ENCODE measurements at places on chromosomes 16 and 17.

DNA sequence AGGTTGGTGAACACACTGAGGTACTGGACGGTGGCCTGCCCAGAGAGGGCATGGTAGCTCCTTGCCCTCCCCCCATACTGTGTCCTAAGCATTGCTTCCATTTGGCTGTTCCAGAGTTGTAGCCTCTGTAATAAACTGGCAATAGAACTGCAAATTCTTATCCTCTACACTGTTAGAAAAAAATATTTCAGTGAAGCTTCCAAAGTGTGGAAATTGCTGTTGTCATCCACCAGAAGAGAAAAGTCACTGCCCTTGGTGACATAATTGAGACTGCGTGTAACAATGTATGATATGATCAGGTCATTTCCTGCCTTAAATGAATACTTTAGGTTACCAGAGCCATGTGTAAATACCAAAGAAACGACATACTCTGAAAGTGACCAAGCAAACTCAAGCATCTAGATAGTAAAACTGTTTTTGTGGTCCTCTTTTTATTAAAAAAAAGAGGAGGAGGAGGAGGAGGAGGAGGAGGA is 65.9 kb downstream of the CEP95 start:
- DNase-seq: no peak

DNA sequence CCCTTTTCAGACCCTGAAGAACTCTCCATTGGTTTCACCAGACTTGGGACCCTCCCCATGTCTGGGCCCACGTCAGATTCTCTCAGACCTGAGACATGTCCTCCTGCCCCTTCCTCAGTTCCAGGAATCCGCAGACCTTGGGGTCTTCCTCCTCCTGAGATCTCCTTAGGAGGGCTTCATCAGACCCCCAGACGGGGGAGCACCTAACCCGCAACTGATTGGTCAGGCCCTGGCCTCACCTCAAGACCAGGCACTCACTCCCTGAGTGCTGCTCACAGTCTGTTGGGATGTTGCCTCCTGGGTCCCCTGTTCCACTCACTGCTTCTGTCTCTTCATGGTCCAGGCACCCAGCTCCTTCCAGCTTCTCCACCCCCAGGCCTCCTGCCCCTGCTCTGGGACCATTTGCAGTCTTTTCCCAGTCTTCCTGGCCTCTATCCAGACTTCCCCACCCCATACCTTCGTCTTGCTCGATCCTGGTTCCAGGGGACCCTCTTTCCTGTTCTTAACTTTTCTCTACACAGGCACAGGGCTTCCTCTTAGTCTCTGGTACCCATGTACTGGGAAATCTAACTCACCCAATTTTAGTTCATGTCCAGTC is 1.2 kb downstream of the GID4 start:
- no peak for DNase-seq

DNA sequence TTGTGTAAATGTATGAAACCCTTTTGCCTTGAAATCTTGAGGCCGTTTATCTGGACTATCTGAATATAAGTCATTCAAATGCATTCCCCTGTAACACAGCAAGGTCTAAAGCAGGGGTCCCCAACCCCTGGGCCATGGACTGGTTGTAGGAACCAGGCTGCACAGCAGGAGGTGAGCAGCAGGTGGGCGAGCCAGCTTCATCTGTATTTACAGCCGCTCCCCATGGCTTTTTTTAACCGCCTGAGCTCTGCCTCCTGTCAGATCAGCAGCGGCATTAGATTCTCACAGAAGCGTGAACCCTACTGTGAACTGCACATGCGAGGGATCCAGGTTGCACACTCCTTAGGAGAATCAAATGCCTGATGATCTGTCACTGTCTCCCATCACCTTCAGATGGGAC is 24.1 kb downstream of the DNAH3 start:
- no peak for DNase-seq

- no peak for DNase-seq
Measured at GRCh38 chr17:8155996-8156245, 3.7 kb upstream of the PER1 start.

GRCh38 chr16:635573-636205 is 416 bp downstream of the METTL26 start:
- DNase-seq: no peak

GRCh38 chr16:83389751-83390150 is 418.0 kb upstream of the HSBP1 start:
- DNase-seq: no peak

- no peak for DNase-seq
Measured at GRCh38 chr16:35311475-35311874, 1852.1 kb downstream of the TP53TG3F start.

- DNase-seq: no peak
Measured at GRCh38 chr16:65657071-65657494, 535.2 kb upstream of the CDH11 start.

GRCh38 chr17:7817643-7817964 is 16.4 kb upstream of the KDM6B start:
- DNase-seq: no peak

GRCh38 chr16:19114359-19115147 is 789 bp downstream of the ITPRIPL2 start:
- DNase-seq: no peak

GRCh38 chr17:11742886-11743285 is 144.6 kb downstream of the DNAH9 start:
- DNase-seq: no peak

DNA sequence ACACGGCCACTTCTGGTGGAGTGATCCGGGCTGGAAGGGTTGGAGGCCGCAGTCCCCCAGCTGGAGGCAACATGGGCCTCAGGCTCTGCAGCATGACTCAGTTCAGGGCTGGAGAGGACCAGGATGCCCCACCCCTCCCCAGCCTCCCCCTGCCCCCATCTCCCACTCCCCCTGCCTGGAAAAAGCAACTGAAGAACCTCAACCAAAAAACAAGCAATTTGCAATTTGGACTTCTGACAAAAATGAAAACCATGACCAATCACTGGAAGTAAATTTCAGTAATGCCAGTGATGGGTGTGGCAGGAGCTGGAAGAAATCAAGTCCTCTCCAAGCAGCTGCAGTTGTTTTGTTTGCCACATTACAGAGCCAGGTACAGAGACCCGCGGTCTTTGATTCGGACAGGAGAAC is 6.6 kb upstream of the MIF4GD start:
- no peak for DNase-seq

- DNase-seq: no peak
Measured at GRCh38 chr16:80280557-80280956, 260.2 kb upstream of the DYNLRB2 start.

DNA sequence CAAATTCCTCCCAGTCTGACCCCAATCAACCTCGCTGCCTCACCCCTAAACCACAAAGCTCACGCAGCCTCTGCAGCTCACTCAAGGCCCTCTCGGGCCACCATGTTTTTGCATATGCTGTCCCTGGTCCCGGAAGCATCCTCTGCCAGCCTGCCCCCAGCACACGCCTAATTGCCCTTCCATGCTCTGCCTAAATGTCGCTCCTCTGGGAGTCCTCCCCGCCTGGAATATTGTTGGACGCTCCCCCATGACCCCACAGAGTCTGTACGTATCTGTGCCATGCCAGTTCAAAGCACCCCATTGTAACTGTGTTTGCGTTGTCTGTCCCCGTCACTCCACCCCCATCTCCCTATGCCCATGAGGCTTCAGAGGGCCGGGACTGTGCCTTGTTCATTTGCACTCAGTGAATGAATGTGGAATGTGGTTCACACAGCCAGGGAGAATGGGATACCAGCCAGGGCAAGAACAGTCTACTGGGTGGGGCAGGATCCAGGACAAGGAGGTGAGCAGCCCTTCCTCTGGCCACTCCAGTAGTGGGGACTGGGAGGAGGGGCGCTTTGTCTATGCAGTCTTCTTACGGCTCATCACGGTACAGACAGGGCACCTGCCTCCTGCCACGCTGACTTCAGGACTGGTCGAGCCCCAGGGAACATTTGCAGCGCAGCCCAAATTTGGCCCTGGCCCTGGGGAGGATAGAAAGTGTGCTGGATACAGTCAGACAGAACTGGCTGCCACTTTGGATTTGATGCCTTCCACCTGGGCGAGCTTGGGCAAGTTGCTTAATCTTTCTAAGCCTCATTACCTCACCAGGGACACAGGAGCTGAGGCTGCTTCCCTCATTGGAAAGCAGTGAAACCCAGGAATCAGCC is 48.5 kb downstream of the NOS2 start:
- no peak for DNase-seq

DNA sequence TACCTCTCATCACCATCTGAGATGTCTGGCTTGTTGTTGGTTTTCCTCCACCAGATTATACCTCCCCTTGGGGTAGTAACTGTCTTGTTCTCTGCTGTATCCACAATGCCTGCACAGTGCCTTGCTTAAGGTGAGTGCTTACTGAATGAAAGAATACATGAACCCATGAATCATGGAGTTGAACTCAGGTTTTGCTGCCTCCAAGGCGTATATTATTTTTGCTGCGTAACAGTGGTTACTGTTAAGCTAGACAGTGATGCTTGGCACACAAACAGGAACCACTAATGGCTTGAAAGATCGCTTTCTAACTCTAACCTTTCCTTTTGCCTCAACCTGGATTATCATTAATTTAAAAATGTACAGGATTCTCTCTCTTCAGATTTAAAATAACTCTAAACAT is 695.8 kb downstream of the TOX3 start:
- DNase-seq: no peak

DNA sequence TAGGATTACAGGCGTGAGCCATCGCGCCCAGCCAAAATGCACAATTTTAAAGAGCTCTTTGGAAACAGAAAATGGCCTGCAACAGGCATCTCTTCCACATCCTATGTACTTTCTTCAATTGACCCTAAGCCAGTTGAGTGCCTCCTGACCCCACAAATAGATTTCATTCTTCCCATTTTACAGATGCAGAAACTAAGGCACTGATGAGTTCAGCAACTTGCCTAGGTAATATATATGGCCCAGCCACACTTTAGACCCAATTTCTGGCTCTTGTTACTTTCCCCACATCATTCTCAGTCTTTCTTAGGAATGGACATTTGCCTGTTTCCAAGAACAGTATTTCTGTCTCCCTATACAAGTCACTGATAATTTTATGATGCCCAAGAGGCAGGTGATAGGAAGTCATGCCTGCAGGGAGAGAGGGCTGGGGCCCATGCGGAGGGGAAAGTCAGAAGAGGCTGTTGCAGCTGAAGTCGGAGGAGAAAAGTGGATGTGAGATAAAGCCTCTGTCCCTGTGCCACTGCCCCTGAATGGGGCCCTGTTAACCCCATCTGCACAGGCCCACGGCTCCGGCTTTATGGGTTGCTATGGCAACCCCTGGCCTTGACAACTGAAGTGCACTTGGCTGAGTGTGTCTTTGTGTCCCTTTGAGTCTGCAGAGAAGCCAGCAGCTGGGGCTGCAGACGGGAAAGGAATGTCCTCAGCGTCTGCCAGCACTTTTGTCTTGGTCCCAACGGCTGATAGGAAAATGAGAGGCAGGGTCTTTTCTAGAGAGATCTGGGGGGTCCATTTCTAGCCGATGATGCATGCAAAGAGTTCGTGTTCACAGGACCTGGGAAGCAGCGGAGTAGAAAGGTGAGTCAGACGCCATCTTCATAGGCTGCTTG is 45.9 kb downstream of the ABAT start:
- no peak for DNase-seq

- DNase-seq: no peak
Measured at GRCh38 chr16:64094181-64094965, 1027.5 kb downstream of the CDH11 start.

- no peak for DNase-seq
Measured at GRCh38 chr16:24555346-24555872, 16.0 kb downstream of the RBBP6 start.

- DNase-seq: no peak
Measured at GRCh38 chr17:59167571-59168001, 12.0 kb downstream of the PRR11 start.

DNA sequence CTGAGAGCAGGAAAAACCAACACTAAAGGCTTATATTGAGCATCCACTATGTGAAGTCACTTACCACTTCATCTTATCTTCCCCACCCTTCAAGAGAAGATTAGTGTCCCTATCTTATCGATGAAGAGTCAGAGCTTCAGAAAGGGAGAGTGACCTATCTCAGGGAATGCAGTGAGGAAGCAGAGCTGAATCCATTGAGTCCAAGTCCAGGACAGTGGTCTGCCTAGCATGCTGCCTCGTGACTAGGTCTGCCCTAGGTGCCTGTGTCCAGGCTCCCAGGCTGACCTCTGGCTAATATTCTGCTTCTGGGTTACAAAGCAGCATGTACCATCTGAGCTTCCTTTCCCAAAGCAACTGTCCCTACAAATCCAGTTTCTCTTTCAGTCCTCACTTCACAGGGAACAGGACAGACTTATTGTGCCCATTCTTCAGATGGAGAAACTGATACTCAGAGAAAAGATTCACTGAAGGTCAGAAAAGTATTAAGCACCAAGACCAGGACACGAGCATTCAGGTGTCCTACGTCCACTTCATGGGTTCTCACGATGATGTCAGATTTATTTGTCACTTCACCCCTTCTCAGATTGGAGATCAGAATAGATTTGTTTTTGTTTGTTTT is 13.3 kb upstream of the FZD2 start:
- no peak for DNase-seq

DNA sequence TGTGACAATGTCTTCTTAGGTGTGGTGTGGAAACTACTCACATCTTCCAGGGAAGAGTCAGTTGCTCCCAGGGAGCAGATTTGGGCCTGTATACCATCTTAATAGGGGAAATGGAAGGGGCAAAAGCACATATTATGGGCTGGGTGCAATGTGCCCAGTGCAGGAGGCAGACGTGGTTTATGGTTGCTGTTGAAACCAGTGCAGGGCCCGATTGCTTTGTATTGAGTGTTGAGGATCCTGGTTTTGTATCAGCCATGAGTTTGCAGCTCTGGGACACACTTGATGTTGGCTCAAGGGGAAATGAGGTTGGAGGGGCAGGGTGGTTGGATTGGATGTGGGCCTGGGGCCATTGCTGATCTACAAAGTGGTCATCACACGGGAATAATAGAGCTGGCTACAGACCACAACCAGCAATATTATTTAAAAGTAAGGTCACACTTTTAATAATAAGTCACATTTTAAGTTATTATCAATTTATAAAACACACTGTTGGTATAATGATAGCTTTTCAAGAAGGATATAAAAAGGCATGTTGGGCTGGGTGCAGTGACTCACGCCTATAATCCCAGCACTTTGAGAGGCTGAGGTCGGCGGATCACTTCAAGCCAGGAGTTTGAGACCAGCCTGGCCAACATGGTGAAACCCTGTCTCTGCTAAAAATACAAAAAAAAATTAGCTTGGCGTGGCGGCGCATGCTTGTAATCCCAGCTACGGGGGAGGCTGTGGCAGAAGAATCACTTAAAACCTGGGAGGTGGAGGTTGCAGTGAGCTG is 302.4 kb downstream of the SEC14L1 start:
- no peak for DNase-seq

DNA sequence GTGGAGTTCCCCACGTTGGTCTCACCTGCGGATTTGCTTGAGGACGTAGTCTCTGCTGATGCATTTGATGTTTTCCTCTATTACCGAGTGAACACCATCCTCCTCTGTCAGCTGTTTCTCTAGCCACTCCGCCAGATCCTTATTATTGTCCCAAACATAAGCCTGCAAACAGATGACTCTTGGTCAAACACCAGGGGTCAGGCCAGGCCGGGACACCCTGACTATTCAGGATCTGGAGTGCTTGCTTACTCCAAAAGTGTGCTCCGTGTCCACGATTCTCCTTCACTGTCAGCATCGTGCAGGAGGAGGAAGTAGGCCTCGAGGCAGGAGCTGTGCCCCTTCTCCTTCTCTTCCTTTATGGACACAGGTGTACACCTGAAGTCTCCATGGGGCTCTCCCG is 140.2 kb downstream of the AATF start:
- DNase-seq: no peak

Measured in stimulated activated CD4-positive, alpha-beta T cell treated with anti-CD3 and anti-CD28 coated beads, Interleukin-1b, Interleukin-23, amount 100 ng/mL, for 48 hours (primary cell).